AG04450 (cell line): ENCODE measurements at places on chromosomes 4 and X.

- no peak for DNase-seq
Observed at GRCh38 chr4:156290811-156291210, 337.1 kb upstream of the CTSO start.

DNA sequence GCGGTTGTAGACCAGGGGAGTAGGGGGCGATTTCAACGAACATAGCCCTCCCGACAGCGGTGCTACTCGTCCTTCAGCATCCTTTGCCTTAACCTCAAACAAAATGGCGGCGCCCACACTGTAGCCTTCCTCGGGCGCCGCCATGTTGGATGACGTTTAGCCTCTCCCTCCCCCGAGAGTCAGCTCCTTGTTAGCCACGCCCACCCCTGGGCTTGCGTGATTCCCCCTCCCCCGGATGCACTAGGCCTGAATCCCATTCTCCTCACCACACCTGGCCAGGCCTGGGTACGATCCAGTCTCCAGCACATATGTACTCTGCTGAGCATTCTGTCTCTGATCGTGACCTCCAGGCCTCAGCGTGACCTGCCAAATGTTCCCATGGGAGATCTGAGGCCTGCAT, 49.0 kb upstream of the ZNF157 start:
- DNase-seq, result no peak

DNA sequence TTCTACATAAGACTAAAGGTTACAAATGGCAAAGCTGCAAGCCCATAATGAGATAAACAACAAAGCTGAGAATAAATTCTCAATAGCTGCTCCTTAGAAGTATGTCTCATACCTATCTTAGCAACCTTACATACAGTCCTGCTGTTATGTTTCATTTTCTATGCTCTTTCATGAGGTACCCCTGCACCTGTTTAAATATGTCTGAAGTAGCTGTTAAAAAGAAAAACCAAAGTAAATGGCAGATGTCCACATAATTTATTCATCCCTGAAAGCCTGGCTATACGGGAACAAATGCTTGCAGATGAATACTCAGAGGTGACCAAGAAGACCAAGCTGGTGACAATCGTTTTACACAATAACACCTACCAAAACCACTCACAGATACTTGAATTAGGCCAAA, 22.5 kb downstream of the PPA2 start:
- no peak for DNase-seq

GRCh38 chrX:15203694-15204093, 66.2 kb downstream of the ASB9 start:
- DNase-seq, result no peak

- no peak for DNase-seq
Observed at GRCh38 chr4:176440698-176441097, 120.9 kb downstream of the SPCS3 start.
